ENCODE measurements at places on chromosomes 12 and 14. TPM values are rescaled to one million over a fixed set of nuclear protein-coding genes. Genes with fewer than 3 reads are reported as not detected.

The PTMS gene
- total RNA-seq, result 164 TPM

The MMP19 gene
- 2.3 TPM for total RNA-seq

The ARHGEF25 gene
- 0.07 TPM for total RNA-seq

The METTL17 gene
- 52.3 TPM for total RNA-seq

The PTGER2 gene
- total RNA-seq, result not detected

The MVK gene
- total RNA-seq, result 28.0 TPM

The IRAK3 gene
- 5.1 TPM for total RNA-seq

The TCL1B gene
- total RNA-seq, result not detected

The PTPRO gene
- 0.10 TPM for total RNA-seq

The SERPINA12 gene
- total RNA-seq, result not detected

The GYS2 gene
- total RNA-seq, result not detected

The PLXNC1 gene
- total RNA-seq, result 0.80 TPM

The CCDC184 gene
- not detected for total RNA-seq

The GUCY2C gene
- not detected for total RNA-seq

The PRB2 gene
- total RNA-seq, result not detected

The CLEC14A gene
- total RNA-seq, result 167 TPM

The ZNF219 gene
- 7.1 TPM for total RNA-seq

The POTEG gene
- not detected for total RNA-seq

The PPFIA2 gene
- total RNA-seq, result not detected

The IL31 gene
- not detected for total RNA-seq

The PIWIL1 gene
- not detected for total RNA-seq

The AVPR1A gene
- total RNA-seq, result not detected

The SNRPF gene
- total RNA-seq, result 12.6 TPM

The FUT8 gene
- total RNA-seq, result 17.6 TPM

The IAPP gene
- total RNA-seq, result not detected

The GZMH gene
- total RNA-seq, result not detected

The ZNF10 gene
- 2.3 TPM for total RNA-seq

The KRT79 gene
- not detected for total RNA-seq

The SLC38A4 gene
- total RNA-seq, result 0.10 TPM

Measured in mammary microvascular endothelial cell (primary cell).